Anterior cingulate cortex (tissue), 58 donors: ENCODE measurements at places on chromosomes 3 and 15.
A peak's percentile ranks its signal among the peaks of the same experiment; 100 is the strongest.

GRCh38 chr3:52292247-52293065, 4.8 kb downstream of the GLYCTK start:
- DNase-seq = no peak

- DNase-seq = no peak
These were observed at the start of gene ACAN for GRCh38 chr15:88803241-88803919. TSS of gene ACAN (plus strand) at chr15:88803436. CDS start at chr15:88836207, 32,771 bp downstream.

DNA sequence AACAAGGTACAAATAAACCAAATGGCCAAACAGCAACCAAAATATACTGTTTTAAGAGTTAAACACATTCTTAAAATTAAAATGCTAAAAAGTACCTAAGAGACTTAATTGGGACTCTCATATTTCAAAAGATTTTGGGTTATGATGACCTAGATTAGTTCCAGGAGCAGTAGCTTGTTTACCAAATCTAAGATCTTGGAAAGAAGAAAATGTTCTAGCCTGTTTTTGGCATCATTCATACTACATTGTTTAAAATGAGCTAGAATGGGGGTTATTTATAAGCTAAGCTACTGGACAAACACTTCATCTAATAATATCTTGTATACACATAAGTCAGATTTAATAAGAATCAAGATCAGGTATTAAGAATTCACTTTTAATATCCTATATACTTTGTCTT, 22.8 kb downstream of the ATOSA start:
- DNase-seq = no peak

DNA sequence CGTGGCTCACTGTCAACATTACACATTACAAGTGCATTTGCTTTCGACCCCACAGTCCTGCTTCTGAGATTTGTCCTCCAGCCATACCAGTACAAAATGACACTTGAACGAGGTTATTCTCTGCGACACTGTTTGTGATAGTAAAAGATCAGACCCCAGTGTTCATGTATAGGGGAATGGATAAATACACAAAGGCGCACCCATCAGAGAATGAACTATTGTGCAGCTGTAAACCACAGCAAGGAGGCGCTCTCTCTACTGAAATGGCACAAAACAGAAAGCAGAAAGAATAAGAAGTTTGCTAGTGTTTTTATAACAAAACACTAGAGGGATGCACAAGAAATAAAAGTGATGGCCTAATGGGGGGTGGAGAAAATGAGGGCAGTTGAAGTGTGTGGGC, 4.9 kb upstream of the CHSY1 start:
- DNase-seq = no peak

GRCh38 chr15:27899583-27900285, 199.4 kb downstream of the OCA2 start:
- DNase-seq = no peak

- no peak for DNase-seq
These were observed 45.9 kb upstream of the CP start for GRCh38 chr3:149267565-149267964.

- DNase-seq = no peak
These were observed 196.3 kb downstream of the FNDC3B start for GRCh38 chr3:172235698-172236097.

DNA sequence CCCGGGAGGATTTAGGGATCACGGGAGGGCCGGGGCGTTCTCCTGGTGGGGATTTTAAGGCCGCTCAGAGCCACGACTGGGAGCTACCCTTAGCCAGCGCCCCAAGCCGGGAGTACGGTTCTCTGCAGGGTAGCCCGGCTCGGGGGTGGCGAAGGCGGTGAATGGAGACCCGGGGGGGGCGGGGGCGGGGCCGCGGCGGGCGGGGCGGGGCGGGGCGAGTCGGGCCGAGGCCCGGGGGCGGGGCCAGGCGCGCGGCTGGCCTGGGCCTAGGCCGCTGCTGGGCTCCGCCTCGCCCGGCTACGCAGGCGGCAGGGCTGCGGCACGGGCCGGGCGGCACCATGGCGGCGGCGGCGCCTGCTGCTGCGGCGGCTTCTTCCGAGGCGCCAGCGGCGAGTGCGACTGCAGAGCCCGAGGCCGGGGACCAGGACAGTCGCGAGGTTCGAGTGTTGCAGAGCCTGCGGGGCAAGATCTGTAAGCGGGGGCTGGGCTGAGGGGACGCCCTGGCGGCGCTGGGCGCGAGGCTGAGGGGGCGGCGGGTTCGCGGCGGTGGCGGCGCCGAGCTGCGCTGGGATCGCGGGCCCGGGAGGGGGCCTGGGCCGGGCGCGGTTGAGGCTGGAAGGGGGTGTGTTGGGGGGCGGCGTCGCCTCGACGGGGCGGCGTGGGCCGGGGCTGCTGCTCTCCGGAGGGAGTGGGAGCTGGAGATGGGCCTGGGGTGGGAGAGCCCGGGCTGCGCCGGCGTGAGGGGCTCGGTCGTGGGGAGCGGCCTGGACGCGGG, at the start of gene RASA2:
TSS of gene RASA2 (plus strand) at position 282 of the 775 bp plus-strand sequence. CDS start at position 339, 57 bp downstream.
- DNase-seq = peak; percentile 56

DNA sequence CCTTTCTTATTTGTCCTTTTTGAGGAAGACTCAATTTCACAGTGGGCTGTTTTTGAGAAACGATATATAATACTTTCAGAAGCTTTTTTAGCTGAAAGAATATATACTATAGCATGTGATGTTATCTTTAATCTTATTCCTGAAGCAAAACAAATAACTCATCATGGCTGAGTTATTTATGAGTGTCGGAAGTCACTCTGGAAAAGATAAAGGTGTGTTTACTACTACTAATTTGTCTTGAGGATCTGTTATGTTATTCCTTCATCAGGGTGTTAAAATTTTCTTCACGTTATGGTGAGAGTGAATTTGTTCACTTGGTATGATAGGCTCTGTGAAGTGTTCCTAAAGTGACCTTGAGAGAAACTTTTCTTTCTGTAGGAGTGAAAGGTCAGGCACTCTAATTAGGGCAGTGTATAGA, 4.7 kb downstream of the TCF12 start:
- DNase-seq = no peak

DNA sequence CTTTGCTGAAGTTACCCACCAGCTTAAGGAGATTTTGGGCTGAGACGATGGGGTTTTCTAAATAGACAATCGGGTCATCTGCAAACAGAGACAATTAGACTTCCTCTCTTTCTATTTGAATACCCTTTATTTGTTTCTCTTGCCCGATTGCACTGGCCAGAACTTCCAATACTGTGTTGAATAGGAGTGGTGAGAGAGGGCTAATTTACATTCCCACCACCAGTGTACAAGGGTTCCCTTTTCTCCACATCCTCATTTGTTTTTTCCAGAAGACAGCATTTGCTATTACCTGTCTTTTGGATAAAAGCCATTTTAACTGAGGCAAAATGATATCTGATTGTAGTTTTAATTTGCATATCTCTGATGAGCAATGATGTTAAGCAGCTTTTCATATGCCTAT, 329.9 kb upstream of the TPRG1 start:
- no peak for DNase-seq
